Non-pigmented ciliary epithelial cell (primary cell): ENCODE measurements at places on chromosomes 6 and 20.
A peak's percentile ranks its signal among the peaks of the same experiment; 100 is the strongest.

GRCh38 chr6:148144917-148145521 lies 197.6 kb upstream of the SASH1 start:
- DNase-seq = peak; percentile 35

DNA sequence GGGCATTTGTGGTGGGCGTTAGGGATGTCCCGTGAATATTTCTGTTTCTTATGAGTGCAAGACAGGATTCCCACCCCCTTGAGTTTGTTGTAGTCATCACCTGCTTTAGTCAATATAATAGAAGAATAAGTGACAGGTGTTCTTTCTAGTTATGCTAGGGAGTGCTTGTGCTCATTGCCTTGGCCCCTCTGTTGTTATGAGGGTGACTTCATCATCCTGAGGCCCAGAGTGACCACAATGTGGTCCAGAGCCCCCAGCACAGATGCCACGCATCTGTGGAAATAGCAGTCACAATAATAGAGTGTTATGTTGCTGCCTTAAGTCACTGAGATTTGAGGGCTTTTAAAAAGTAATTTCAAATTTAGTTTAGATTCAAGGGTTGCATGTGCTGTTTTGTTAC lies 42.4 kb downstream of the GGTLC1 start:
- no peak for DNase-seq

DNA sequence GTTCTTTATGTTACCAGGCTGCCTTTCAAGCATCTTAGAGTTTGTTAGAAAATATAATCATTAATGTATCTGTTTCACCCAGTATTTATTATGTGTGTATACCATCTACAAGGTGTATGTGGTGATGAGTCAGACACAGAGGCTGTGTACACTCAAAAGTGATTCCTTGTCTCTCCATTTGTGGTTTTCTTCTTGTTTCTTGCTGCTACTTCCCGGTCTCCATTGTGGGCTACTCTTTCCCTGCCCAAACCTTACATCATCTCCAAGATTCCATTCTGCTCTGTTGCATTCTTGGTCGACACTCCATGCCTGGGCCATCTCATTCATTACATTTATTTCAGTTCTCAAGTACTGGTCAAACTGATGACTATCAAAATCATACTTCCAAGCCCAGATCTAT lies 182.2 kb upstream of the STXBP5 start:
- peak; percentile 40 for DNase-seq

- no peak for DNase-seq
These were observed 137.8 kb downstream of the CEBPB start for GRCh38 chr20:50328222-50328979.

- DNase-seq = no peak
These were observed 145.2 kb downstream of the CEBPB start for GRCh38 chr20:50335866-50336265.

DNA sequence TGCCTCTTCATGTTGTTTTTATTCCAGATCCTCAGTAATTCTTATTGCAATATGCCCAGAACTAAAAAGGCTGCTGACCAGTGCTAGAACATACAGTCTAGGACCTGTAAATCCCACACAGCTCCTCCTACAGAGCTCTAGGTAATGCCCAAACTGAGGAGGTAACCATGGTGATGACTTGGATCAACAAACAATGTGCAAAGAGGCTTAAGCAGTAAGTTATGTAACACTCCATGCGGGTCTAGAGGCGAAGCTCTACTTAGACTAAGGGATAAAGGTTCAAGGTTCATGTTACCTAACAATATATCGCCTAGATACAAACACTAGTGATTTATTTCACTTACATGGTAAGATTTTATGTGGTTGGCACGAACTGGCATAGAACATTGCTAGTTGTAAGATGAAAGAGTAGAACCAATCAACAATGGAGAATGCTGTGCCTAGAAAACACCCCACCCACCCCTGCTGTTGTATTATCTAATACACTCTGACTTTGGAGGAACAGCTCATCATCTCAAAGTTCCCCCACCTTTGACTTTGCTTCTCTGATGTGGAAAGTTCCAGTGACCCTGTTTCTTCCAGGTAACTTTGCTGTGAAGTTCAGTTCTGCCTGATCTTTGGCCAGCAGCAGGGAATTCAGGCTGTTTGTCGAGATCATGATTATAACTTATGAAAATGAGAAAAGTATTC lies 242.4 kb downstream of the ALDH8A1 start:
- no peak for DNase-seq

GRCh38 chr6:84798257-84798656 lies 33.9 kb upstream of the TBX18 start:
- DNase-seq = no peak

GRCh38 chr6:75694406-75694805 lies 54.6 kb upstream of the MYO6 start:
- DNase-seq = no peak

- no peak for DNase-seq
These were observed 27.9 kb downstream of the GCLC start for GRCh38 chr6:53517021-53517420.

DNA sequence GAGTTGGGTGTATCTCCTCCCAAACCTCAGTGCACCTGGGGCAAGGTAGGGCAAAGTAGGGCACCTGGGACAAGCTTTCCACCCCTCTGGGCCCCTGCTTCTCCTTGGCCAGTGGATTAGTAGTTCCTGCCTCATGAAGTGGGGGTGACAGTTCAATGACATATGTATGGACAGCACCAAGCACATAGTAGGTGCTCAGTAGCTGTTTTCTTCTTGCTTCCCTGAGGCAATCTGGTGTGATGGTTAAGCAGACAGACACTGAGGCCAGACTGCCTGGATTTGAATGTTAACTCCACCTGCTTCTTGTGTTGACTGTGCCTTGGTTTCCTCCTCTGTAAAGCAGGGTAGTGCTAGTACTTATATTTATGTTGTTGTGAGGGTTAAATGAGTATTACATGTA lies 25.8 kb downstream of the EPB41L1 start:
- DNase-seq = no peak

GRCh38 chr6:5230081-5230480 lies 30.7 kb downstream of the LYRM4 start:
- DNase-seq = no peak

DNA sequence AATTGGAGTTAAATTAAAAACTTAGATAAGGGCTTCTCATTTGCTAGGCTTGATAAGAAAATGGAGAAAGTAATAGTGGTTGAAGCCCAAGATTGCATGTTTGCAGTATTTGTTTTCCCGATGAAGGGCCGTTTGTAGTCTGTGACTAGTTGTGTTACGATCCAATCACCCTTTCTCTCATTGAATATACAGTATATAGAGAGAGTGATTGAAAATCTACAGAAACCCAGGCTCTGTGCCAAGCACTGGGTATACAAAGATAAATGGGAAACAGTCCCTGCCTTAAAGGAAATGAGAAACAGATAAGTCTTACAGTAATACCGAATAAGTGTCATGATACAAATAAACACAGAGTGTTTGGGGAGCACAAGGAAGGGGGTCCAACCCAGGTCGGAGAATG lies 55.2 kb upstream of the CDKAL1 start:
- DNase-seq = no peak

- no peak for DNase-seq
These were observed 582.5 kb downstream of the RFPL4B start for GRCh38 chr6:112929641-112930040.

- DNase-seq = no peak
These were observed 777.0 kb downstream of the C6orf118 start for GRCh38 chr6:164532198-164533044.

DNA sequence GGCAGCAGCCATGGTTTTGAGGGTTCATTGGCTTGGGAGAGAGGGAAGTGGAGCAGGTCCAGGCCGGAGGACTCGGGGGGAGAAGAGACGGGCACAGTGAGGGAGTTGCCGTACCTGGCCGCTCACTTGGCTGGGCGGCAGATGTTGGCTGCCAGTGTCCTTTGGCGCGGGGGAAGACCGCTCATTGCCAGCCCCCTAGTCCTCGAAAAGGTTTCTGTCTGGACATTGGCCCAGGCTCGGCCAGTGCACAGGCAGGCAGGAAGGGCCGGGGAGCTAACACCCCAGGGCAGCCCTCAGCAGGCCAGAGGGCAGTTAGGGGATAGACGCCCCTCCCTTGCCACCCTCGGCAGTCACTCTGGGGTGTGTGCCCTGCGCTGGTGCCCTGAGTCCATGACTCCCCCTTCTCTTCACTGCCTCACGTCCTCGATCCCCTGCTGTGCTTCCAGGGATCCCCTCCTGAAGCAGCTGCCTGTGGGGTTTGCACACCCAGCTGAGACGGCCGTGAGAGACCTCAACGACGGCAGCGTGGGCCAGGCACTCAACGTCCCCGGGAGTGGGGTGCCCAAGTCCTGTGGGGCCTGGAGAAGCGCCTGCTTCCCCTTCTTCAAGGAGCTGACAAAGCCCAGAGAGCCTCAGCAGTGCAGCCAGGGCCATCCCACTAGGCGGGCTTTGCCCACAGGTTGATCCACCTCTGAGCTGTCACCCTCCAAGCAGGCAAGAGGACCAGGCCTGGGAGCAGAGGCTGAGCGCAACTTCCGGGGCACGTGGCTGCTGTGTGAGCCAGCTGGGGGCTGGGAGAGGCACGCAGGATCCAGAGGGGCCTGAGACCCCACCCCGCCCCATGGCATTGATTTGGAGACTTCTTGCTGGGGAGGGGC lies 20.4 kb downstream of the RBM38 start:
- DNase-seq = no peak

DNA sequence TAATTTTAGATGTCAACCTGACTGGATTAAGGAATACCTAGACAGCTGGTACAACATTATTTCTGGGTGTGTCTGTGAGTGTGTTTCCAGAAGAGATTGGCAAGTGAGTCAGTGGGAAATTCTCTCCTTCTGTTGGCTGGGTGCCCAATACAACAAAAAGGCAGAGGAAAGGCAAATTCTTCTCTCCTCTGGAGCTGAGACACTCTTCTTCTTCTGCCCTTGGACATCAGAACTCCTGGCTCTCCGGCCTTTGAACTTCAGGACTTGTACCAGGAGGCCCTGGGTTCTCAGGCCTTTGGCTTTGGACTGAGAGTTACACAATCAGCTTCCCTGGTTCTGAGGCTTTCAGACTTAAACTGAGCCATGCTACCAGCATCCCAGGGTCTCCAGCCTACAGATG lies 7.8 kb upstream of the BTN3A1 start:
- DNase-seq = peak; percentile 55

DNA sequence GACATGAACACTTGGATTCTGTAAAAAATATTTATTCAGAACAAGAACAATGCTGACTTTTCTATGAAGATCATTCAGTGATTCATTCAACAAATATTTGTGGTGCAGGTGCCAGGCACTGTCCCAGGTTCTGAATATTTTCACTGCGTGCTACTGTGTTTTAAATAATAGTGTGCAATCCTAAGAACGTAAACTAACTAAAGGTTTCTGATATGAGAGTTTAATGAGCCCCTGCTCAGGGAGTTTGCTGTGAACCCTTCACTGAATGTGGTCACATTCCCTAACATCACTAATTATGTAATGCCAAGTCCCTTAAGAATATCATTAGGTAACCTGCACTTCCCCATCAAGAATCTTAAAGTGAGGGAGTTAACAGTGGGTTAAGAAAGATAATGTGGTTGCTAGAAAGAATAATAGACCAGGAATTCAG lies 1.7 kb upstream of the TMEM170B start:
- DNase-seq = no peak

DNA sequence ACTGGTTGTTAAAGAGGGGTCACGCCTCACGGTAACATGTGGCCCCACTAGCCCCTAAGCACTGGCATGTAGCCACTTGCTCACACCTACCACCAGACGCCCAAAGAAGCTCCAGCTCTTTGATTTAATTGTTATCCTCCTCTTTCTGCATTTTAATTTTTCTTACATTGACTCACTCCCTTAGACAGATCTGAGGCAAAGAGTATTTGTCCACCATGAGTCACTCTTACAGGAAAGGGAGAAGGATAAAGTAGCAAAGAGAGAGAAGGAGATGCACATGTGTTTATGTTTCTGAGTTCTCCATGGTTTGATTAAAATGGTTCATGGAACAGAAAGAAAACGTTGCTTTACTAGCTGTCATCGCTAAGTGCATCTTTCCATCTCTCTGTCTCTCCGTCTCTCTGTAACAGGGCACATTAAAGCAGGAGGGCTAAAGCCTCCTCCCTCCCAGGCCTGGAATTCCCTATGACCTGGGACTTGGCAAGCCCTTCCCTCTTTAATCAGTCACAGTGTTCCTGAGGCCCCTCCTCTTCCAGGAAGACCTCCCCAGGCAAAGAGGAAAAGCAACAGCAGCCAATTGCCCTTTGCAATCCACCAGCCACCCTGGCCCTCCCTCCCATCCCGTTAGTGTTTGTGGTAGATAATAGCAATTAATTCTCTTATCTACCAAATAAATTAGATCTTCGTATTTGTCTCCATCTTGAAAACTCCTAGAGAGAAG lies 112.8 kb upstream of the TSHZ2 start:
- DNase-seq = no peak

DNA sequence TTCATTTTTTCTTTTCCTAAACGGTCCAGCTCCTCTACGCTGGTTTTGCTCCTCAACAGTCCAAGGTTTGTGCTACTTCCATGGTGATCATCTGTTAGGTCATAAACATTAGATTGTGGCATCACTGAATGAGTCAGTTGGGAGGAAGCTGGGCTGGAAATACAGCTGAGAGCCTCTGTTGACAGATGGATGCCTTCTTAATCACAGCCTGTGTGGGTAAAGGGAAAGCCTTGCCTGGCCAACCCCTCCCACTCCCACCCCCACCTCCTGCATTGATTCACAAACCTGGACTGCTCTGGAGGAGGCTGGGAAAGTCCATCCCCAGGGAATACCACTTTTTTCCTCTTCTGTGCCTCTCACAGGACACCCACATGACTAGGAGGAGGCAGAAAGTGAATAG lies 180.6 kb upstream of the CCN2 start:
- peak; percentile 95 for DNase-seq

GRCh38 chr6:18284261-18284660 lies 19.9 kb upstream of the DEK start:
- no peak for DNase-seq

GRCh38 chr20:3223994-3224680 lies 14.8 kb downstream of the ITPA start:
- no peak for DNase-seq

DNA sequence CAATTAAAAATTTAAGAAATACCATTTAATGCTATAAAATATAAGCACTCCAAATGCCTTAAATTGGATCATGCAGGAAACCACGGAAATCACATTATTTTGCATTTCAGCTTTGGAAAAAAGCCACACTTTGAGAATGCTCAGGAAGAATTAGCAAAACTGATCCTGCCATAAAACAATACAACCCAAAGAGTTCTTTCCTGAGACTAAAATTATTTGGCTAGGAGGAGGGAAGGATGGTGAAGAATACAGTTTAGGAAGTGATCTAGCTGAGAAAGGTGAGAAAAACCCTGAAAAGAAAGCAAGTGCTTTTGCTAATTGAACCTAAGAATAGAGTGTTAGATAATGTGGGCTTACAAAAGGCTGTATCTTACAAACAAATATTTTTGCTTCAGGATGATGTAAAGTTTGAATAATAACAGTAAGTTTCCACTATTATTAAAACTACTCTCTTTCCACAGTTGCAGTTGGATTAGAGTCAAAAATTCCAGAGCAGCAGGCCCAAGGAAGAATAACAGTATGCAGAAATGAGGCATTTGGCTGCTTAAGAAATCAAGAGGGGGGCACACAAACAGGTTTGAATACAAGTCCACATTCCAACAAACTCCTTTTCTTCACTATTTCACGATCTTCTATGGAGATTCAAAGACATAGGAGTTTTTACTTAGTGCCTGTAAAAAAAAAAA lies 565.4 kb downstream of the RFPL4B start:
- no peak for DNase-seq
